ENCODE measurements at places on chromosomes 6 and 20. TPM values are rescaled to one million over a fixed set of nuclear protein-coding genes. Genes with fewer than 3 reads are reported as not detected.

Gene MYB
- not detected for polyA plus RNA-seq

Gene RPS6KA2
- polyA plus RNA-seq: 12.3 TPM

Gene SLC22A16
- polyA plus RNA-seq: not detected

Gene DOP1A
- polyA plus RNA-seq: 5.1 TPM

Gene CDH22
- polyA plus RNA-seq: 0.19 TPM

Gene TPD52L1
- polyA plus RNA-seq: 91.1 TPM

Gene SCUBE3
- polyA plus RNA-seq: 2.5 TPM

Gene SIRPG
- not detected for polyA plus RNA-seq

Gene TRIM10
- polyA plus RNA-seq: 1.5 TPM

Gene MCHR2
- polyA plus RNA-seq: not detected

Gene DTNBP1
- polyA plus RNA-seq: 36.2 TPM

Gene SPAG4
- polyA plus RNA-seq: 13.1 TPM

Gene HTR1B
- 0.26 TPM for polyA plus RNA-seq

Gene ZSCAN23
- polyA plus RNA-seq: 0.49 TPM

Gene MACROD2
- 3.0 TPM for polyA plus RNA-seq

Gene DACT2
- 4.8 TPM for polyA plus RNA-seq

Gene MDN1
- polyA plus RNA-seq: 19.4 TPM

Gene TGM3
- polyA plus RNA-seq: not detected

Gene ZC2HC1B
- polyA plus RNA-seq: not detected

Gene SLC12A5
- 2.5 TPM for polyA plus RNA-seq

Gene RIN2
- polyA plus RNA-seq: 20.2 TPM

Gene RNF39
- not detected for polyA plus RNA-seq

Gene MUCL3
- polyA plus RNA-seq: not detected

Gene OVOL2
- 4.1 TPM for polyA plus RNA-seq
